Stimulated activated naive CD8-positive, alpha-beta T cell treated with anti-CD3 and anti-CD28 coated beads, Interleukin-15, Interleukin-2, amounts not matched to agents 100 U/mL and 50 U/mL, for 24 hours (primary cell): ENCODE measurements at places on chromosomes 5 and 9.

GRCh38 chr9:89243296-89244061 lies 64.9 kb upstream of the SHC3 start:
- no peak for DNase-seq

DNA sequence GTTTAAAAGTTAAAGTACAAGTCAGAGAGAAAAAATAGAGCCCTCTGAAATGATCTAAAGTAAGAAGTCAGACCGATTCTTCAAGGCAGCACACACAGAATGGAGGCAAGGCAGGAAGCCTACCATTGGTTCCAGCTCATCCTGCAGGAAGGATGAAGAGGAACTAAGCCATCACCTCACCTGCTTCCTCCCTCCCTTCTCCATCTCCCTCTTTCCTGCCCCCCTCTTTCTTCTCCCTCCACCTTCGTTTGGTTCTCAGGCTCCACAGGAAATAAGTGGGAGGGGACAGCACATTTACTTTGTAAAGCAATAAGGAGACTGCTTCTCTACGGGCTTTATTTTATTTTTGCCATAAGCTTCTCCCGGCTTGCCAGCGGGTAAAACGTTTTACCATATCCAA lies 213.4 kb downstream of the TRIM32 start:
- DNase-seq, result no peak

GRCh38 chr5:24621792-24622191 lies 23.0 kb downstream of the CDH10 start:
- no peak for DNase-seq

DNA sequence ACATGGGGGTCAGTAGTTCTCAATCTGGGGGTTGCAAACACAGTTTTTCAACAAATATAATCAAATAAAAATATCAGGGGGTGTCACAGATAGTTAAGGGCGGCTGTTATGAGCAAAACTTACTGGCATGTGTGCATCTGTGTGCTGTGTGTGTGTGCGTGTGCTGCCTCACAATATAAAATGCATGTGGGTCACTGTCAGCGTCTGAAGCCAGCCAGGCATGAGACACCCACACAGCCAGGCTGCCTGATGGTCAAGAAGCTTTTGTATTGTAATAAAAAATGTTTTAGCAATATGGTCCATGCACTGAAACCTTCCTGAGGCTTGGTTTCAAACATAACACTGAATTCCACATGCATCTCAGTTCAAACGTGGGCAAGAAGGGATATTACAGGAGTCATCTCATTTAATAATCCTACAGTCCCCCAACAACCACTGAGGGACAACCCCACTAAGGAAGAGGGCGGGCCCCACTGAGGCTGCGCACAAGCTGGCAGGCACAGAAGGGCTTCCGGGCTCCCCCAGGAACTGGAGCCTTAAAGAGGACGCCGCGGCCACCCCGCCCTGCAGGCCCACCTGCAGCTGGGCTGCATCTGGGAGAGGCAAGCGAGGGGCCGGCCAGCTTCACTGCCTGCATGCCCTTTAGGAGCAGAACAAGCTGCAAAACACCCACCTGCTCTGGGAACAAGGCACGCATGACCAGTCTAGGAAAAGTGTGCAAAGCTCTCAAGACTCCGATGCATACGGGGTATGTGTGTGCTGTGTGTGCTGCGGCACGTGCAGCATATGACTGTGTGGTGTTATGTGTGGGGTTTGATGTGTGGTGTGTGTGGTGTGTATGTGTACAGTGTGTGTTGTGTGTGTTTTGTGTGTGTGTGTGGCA lies 14.1 kb downstream of the SEMA4D start:
- peak; percentile 82 for DNase-seq

DNA sequence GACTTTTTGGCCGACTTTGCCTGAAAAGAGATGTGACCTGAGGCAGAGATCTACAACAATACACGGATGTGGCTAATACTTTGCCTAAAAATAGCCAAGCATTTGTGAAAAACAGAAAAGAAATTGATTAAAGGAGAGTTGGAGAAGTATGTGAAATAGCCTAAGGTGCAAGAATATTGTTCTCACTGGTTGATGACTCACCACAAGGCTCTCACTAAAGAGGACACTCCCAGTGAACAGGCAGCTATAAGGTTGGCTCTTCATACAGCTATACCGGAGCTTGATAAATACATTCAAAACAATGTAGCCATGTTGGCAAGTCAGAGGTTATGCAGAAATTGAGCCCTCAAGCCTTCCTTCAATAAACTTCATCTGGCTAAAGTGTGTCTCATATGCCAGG lies 317.2 kb upstream of the GRAMD2B start:
- no peak for DNase-seq

GRCh38 chr9:35490155-35490909 lies 421 bp downstream of the RUSC2 start:
- peak; percentile 9 for DNase-seq

- DNase-seq, result no peak
Measured at GRCh38 chr9:122029898-122030297, 63.2 kb downstream of the TTLL11 start.

GRCh38 chr5:57316798-57317327 lies 143.0 kb downstream of the GPBP1 start:
- DNase-seq, result no peak

DNA sequence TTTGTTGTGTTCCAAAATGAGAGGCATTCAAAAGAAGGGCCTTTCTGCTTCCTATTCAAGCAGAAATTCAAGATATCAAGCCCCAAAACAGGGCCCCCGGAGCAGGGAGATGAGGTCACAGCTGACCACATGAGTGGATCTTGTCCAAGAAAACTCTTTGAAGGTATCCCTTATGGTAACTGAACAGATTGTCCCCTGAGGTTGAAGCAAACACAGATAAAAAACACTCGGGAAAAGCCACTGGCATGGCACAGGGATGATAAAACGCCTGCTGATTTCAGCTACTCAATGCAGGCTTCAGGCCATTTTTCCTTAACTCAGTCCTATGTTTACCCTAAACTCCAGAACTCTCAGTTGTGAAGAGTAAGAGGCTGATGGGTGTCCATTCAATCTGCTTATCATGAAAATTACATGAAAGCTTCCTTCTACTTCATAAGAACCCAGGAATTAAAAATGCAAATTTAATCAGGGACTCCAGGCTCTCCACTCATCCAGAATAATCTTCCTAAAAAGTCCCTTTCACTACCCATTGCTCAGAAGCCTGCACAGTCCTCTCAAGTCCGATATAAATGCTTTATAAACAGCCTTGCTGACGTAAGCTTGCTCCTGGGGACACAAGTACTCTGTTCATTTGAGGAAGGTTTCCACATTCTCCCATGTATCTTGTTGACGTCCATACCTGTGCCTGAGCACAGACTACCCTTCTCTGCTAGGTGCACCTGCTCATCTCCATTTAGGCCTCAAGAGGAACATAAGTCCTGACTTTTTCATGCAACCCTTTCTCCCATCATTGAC lies 35.9 kb upstream of the SLC1A3 start:
- DNase-seq, result no peak

DNA sequence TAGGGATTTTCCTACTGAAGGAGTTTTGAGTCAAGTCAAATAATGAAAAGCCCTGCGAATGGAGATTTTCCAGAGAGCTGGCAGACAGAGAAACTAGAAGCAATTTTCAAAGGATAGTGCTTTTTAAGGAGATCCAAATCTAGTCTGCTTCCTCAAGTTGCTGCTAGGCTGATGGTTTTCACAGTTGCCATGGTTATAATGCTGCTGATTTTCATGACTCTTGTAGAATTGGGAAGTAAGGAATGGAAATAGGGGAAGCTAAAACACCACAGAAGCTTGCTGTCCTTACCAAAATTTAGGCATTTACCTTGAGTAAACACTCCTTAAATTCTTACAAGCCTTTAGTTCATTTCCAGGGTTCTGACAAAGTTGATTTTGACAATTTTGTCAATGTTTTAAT lies 30.1 kb upstream of the HAPLN1 start:
- no peak for DNase-seq
